ENCODE measurements at places on chromosomes 16 and 17.

DNA sequence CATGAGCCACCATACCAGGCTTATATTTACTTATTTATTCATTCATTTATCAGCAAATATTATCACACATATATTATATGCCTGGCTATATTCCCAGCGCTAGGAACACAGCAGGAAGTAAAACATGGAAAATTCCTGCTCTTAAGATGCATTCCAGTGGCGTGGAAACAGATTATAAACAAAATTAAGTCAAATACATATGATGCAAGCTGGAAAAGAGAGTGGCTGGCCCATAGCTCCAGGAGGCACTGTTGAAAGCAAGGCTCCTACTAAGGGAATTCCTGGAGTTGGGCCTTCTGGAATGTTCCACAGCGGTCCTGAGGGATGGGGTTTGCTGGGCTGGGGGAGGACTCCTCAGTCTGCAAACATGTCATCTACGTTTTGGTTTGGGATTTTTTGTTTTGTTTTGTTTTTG is 18.4 kb downstream of the ADCY9 start:
- no peak for DNase-seq

DNA sequence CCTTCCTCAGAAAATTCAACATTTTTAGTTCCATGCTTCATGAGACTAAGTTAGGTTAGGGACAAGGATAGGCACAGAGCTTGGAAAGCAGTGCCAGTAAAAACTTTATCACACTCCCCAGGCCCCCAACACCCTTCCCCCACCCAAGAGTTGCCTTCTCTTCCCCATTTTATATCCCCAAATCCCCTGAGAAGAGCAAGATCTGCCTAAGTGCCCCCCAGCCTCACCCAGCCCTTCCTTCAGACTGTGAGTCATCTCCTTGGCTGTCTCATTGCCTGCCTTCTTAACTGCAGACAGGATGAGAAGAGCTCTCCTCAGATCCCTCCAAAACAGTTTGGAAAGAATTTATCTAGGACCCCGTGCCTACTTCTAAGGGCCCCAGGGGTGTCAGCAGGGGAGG is 55.8 kb downstream of the NEUROD2 start:
- DNase-seq: no peak

DNA sequence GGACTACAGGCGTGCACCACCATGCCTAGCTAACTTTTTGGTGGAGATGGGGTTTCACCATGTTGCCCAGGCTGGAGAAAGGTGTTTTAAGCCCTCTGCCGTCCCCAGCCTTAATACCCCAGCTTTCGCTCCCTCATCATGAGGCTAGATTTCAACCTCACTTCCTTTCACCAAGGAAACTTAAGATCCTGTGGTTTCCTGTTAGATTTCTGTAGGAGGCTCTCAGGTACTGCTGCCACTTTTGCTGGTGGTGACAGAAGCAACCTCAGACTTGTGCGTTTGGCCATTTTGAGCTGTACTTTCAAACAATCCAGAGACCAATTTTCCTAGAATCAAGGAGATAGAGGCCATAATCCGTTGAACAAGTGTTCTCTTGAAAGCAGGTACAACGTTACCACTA is 36.2 kb downstream of the MPHOSPH6 start:
- DNase-seq: no peak

GRCh38 chr17:43787728-43788127 is 7.5 kb downstream of the CFAP97D1 start:
- DNase-seq: no peak

- no peak for DNase-seq
Observed at GRCh38 chr17:49469831-49470810, 25.0 kb upstream of the NGFR start.
